Kidney capillary endothelial cell (primary cell): ENCODE measurements at places on chromosomes 4 and X.

DNA sequence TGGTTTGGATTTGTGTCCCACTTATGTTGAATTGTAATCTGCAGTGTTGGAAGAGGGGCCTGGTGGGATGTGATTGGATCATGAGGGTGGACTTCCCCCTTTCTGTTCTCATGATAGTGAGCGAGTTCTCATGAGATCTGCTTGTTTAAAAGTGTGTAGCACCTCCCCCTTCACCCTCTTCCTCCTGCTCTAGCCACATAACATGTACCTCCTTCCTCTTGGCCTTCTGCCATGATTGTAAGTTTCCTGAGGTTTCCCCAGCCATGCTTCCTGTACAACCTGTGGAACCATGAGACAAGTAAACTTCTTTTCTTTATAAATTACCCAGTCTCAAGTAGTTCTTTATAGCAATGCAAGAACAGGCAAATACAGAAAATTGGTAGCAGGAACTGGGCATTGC lies 138.7 kb downstream of the INPP4B start:
- no peak for DNase-seq

GRCh38 chr4:186689476-186689875 lies 34.2 kb downstream of the FAT1 start:
- DNase-seq: no peak

DNA sequence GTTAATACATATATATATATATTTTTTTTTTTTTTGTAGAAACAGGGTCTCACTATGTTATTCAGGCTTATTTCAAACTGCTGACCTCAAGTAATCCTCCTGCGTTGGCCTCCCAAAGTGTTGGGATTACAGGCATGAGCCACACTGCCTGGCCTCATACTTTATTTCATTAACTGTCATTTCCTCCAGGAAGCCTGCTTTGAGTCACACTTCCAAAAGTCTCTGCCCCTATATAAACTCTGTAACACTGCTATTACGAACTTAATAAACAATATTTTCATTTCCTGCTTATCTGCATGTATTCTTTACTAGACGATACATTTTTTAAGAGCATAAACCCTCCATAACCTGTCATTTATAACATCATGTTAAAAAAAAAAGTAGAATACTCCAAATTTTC lies 167.2 kb downstream of the WDFY3 start:
- peak; percentile 90 for DNase-seq

DNA sequence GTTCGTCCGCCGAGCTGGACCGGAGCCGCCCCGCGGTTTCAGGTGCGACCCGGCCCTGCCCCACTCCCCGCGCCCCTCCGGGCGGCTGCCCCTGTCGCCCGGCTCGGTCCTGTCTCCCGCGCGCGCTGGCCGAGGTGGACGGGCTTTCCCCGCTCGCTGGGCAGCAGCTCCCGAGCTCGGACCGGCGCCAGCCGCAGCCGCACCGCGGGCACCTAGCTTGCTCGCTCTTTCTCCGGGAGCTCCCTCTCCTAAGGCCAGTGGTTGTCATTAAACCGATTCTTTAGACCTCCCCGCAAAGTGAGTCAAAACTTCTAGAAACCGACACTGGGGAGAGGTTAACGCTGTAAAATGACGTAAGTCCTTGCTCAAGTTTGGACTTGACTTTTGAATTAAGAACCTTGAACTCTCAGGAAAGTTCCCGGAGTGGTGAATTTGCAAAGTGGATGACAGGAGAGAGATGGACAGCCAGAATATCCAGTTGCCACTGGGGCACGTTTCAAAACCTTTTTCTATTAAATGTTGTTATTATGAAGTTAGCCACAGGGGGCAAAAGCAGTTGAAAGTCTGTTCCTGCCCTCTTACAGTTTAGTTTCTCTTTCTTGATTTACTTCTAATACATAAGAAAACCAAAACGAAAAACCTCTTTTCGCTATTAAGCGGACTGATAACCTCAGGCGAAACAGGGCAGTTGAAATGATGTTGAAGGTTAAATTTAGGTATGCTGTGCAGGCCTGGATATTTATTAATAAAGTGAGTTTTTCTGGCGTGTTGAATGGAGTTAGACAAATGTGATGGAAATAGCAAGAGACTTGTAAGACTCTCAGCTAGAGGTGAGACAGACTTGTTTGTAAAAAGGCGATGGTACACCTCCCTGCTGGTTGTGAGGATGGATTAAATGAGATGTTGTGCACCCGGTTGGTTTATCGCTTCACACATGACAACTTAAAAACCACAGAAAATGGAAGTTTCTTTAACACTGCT lies 847 bp downstream of the PI4K2B start:
- peak; percentile 86 for DNase-seq

DNA sequence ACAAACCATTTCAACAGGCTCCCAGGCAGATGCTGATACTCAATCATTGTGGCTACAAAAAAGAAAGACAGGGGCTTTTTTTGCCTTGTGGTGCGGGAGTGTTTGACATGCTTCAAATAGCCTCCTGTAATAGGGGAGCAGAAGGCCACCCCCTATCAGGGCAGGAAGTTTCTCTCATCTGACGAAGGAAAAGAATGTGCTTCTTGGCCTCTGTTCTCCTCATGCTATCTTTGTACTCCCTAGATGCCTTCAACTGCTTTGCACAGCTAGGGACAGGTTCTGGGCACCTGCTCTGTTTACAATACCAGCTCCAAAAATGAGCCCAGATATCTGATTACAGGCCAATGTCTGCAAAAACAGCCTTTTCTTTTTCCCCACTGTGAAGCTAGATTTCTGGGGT lies 391.1 kb downstream of the STIM2 start:
- DNase-seq: no peak

DNA sequence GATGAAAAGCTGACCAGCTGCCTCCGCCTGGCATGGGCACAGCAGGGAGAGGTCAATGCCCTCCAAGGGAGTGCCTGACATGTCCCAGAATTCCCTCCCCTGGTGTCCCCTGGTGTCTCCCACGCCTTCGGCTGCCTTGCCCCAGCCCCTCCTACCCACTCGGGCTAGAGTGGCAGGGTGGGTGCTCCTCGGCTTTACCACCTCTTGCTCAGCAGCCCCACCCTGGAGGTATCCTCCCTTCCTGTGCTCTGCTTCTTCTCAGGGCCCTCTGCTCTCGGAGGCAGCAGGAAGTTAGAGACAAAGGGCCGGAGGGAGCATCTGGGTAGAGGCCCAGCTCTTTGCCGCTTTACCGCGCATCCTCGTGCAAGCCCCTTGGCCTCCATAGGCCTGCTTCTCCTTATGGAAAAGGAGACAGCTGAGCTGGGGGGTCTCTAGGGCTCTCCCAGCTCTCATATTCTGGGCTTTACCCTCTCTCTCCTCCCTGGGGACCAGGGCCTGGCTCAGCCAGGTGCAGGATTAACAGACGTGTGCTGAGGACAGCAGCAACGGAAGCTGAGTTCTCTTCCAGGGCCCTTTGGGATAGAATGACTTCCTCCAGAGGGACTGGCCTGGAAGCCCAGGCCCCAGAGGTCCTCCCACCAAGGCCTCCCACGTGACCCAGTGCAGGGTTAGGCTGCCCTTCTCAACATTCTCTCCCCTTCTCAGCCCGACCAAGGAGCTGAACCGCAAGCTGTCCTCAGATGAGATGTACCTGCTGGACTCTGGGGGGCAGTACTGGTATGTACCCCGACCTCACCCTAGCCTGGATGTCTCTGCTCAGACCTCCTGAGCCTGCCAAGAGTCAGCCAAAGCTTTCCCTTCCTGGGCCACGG lies 17.2 kb downstream of the XPNPEP2 start:
- no peak for DNase-seq

- no peak for DNase-seq
Observed at GRCh38 chrX:125131164-125131563, 188.5 kb upstream of the TEX13C start.

DNA sequence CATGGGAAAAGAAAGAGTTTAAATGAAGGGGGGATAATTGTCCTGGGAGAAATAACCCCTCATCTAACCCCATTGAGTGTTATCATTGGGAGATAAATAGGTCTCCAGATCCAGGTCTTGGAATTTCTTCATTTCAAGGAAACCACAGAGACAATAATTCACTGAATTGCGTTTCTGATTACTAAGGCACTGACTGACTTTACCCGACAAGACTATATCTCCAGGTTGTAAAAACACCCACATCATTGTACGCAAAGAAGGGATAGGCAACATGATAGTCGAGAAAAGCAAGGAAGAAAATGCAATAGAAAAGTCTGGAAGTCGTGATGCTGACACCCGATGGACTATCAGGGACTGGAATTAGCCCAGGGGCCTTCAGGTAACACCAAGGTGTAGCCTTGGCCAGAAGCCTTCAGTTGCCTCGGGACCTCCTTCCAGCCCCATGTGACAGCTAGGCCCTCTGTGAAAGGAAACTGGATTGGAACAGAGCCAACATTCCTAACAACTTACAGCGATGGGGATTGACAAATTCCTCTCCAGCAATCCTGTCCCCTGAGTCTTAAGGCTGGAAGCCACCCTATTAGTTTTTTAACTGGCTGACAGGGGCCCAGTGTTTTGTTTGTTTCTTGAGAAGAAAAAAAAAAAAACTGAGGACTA lies 46.5 kb upstream of the RAB9B start:
- peak; percentile 33 for DNase-seq

DNA sequence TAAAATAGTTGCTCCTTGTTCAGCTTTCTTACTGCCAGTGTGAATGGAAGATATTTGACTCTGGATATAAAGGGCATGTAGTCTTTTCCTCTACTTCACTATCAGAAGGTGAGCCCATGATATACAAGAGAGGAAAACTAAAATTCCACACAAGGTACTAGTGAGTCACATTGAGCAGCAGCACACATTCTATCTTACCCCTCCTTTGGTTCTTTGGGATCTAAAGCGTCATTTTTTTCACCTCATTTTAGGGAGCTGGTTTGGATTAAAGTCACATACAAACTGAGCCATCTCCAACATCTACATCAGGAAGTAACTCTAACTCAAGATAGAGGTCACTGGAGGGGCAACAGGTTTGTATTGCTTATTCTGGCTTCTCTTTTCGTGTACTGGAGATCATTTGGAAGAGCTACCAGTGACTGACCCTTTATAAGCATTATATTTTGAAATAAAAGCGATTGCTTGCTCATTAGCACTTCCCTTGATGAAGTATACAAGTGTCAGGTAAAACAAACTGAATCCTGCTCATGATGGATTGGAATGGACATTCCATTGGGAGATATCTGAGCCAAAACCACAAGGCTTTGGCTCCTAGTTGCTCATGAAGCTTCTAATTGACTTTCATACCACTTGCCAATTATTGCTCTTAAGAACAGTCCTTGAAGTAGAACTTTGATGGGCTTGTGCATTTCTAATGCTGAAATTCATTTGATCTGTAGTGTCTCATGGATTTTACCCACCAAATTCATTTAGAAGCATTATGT lies 124.1 kb downstream of the SPCS3 start:
- DNase-seq: no peak

- no peak for DNase-seq
Observed at GRCh38 chr4:128757712-128758111, 51.8 kb upstream of the JADE1 start.

DNA sequence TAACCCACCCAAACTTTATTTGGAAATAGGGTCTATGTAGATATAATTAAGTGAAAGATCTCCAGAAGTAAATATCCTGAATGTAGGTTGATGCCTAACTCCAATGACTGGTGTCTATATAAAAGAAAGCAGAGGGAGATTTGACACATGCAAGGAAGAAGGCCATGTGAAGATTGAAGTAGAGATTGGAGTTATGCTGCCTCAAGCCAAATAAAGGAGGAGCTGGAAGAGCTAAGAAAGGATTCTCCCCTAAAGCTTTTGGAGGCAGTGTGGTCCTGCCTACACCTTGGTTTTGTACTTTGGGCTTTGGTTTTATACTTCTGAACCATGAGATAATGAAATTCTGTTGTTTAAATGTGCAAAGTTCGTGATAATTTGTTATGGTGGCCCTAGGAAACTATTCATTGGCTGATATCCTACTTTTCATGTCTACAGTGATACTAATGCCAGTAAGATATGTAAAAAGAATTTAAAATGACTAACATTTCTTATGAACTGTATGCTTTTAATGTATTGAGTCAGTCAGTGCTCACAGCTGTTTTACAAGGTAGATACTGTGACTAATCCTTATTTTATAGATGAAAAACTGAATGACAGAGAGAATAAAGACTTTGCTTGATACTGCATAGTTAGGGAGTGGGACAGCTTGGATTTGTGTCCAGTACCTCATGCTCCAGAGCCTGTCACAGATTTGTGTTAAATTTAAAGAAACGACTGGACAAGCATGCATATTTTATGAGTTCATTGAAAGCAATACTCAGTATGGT lies 5.9 kb upstream of the RAB40AL start:
- no peak for DNase-seq

- DNase-seq: no peak
Observed at GRCh38 chrX:18702362-18703195, 4.9 kb upstream of the PPEF1 start.

DNA sequence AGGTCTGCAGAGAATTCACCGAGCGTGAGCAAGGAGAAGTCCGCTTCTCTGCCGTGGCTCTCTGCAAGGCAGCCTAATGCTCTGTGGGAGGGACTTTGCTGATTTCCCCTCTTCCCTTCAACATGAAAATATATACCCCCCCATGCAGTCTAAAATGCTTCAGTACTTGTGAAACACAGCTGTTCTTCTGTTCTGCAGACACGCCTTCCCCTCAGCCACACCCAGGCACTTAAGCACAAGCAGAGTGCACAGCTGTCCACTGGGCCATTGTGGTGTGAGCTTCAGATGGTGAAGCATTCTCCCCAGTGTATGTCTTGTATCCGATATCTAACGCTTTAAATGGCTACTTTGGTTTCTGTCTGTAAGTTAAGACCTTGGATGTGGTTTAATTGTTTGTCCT lies 11.3 kb downstream of the UCHL1 start:
- no peak for DNase-seq

GRCh38 chr4:82948647-82949204 lies 48.2 kb downstream of the THAP9 start:
- peak; percentile 43 for DNase-seq

- peak; percentile 7 for DNase-seq
Observed at GRCh38 chr4:105061731-105062130, 84.9 kb upstream of the TET2 start.

- no peak for DNase-seq
Observed at GRCh38 chr4:75344915-75345314, 169.3 kb downstream of the RCHY1 start.

DNA sequence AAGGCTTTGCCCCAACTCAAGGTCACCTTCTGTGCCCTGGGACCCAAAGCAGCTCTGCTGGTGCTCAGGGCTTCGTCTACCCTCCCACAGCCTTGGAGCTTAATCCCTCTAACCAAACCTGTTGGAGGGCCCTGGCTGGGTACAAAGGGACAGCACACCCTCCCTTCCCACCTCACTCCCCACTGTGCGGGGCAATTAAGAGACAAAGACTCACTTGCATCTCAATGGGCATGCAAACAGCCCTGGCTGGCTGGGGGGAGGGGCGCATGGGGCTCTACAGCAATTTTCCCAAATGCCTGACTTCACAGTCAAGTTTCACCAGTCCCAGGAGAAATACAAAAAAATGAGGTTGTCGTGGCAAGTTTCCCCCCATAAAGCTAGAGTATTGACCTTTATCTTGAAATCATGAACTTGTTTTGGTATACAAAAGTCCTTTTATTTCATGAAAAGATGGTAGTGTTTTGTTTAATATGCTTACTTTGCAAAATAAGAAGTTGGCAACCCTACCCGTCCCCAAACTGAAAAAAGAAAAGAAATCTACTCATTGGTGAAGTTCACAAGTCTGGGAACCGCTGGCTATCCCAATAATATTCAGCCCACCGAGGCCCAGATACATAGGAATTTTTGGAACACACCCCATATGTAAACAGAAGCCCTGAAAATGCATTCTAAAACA lies 4.1 kb upstream of the CD99L2 start:
- DNase-seq: no peak
